GM23338 (cell line): ENCODE measurements at places on chromosomes 2 and 18. TPM values are rescaled to one million over a fixed set of nuclear protein-coding genes. Genes with fewer than 3 reads are reported as not detected.

The FOXD4L1 gene
- total RNA-seq: not detected in 2 replicates

DNA sequence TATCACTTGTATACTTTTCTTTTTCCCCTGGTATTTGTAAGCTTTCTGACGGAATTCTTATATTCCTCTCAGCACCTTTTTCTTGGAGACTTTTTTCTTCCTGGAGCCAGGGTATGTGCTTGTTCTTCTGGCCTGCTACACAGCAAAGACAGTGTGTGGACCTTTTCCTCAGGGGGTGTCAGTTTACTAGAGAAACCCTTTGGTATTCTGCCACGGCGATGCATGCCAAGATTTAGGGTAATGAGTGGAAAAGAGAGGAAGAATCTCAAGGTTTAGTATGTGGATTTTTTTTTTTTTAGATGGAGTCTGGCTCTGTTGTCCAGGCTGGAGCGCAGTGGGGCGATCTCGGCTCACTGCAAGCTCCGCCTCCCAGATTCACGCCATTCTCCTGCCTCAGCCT is 152.2 kb downstream of the PHLPP1 start:
- no peaks in the 10 kb centered on the region; the same call in none of the 2 replicates for H3K36me3 ChIP-seq
- H3K4me3 ChIP-seq: no peak overlapping the region
- no peaks in the 10 kb centered on the region for H3K4me1 ChIP-seq
- DNase-seq: no peak
- H3K27ac ChIP-seq: no peak overlapping the region

The SEC11C gene
- total RNA-seq: 31.7 and 44.3 TPM in 2 replicates

GRCh38 chr2:24930768-24931167 is 10.7 kb upstream of the ADCY3 start:
- no peak overlapping the region; the same call in 1 of the 2 replicates for H3K27ac ChIP-seq
- DNase-seq: peak; percentile 21
- peaks cover 16% of the 10 kb centered on the region for H3K4me1 ChIP-seq
- no peaks in the 10 kb centered on the region for H3K36me3 ChIP-seq
- no peaks in the 10 kb centered on the region for H3K27me3 ChIP-seq

- H3K27ac ChIP-seq: no peak overlapping the region
- no peaks in the 10 kb centered on the region for H3K27me3 ChIP-seq
- H3K4me3 ChIP-seq: no peak overlapping the region
- 0 out of 2 replicates have a peak, but pooled peaks cover 3% of the 10 kb centered on the region for H3K4me1 ChIP-seq
- H3K36me3 ChIP-seq: no peaks in the 10 kb centered on the region
These were observed 82.8 kb upstream of the SEC11C start for GRCh38 chr18:59056706-59057492.

DNA sequence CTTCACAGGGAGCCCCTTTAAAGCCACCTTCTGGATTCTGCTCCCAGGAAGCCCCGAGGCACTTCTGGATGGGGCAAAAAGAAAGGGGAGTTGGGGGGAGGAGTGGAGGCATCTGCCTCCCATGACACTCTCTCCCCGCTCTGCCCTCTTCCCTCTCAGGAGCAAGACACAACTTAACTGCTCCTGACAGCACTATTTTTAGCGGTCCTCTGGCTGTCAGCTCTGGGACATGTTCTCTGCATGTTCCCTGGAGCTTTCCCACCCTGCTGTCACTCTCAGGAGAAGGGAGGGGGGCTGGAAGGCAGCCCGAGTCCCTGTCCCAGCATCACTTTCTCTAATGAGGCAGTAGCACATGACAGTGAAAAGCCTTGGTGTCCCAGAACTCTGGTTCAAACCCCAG is 32.3 kb downstream of the PLB1 start:
- H3K27me3 ChIP-seq: no peaks in the 10 kb centered on the region
- no peak for DNase-seq
- no peaks in the 10 kb centered on the region for H3K4me1 ChIP-seq
- H3K27ac ChIP-seq: no peak overlapping the region
- H3K4me3 ChIP-seq: no peak overlapping the region
- no peaks in the 10 kb centered on the region for H3K36me3 ChIP-seq

The KLHL41 gene
- total RNA-seq: not detected in 2 replicates

The USP34 gene
- 115 and 157 TPM in 2 replicates for total RNA-seq

- no peaks in the 10 kb centered on the region for H3K27me3 ChIP-seq
- DNase-seq: no peak
- H3K36me3 ChIP-seq: no peaks in the 10 kb centered on the region
- no peaks in the 10 kb centered on the region for H3K4me1 ChIP-seq
- no peak overlapping the region for H3K27ac ChIP-seq
- H3K4me3 ChIP-seq: no peak overlapping the region
These were observed 329.8 kb upstream of the MYT1L start for GRCh38 chr2:2660789-2661355.

DNA sequence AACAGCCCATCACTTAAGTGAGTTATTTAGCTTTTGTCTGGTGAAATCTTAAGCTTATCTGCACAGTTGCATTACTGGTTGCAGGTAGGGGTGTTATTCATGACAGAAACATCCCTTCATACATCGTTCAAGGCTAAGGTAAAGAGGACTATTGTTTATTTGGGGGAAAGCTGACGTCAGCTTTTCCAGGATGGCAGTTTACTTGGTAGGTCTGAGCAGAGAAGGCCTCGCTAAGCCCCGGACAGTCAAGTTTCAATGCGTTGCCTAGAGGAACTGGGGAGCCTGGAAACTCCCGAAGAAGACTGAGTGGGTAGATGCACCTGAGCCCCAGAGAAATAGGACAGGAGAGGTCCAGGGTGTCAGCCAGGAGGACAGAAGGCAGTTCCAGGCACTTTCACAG is 2.2 kb downstream of the RNU4ATAC start:
- H3K36me3 ChIP-seq: no peaks in the 10 kb centered on the region
- peaks cover 26% of the 10 kb centered on the region for H3K4me1 ChIP-seq
- H3K27ac ChIP-seq: no peak overlapping the region
- no peaks in the 10 kb centered on the region for H3K27me3 ChIP-seq
- no peak for DNase-seq

DNA sequence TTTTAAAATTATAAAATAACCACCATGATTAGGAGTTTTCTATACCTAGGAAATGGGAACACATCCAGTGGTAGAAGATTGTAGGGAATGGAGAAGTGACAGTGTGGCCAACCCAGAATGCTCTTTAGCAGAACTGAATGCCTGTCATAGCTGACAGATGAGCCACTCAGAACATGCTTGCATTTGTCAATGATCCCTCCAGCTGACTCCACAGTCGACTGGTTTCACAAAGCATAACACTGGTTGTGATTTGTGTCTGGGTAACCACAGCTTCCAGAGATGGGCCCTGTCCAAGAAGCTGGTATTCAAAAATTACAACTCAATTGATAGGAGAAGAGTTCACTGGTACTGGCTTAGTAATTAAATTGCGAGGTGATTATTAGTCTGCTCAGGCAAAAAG is 9.0 kb upstream of the CTIF start:
- DNase-seq: no peak
- H3K36me3 ChIP-seq: no peaks in the 10 kb centered on the region

The DYNAP gene
- 0.28 and 1.0 TPM in 2 replicates for total RNA-seq

GRCh38 chr2:98188351-98189046 is 101.5 kb downstream of the VWA3B start:
- H3K36me3 ChIP-seq: no peaks in the 10 kb centered on the region
- no peaks in the 10 kb centered on the region for H3K27me3 ChIP-seq
- H3K4me1 ChIP-seq: peaks cover 15% of the 10 kb centered on the region
- H3K4me3 ChIP-seq: no peak overlapping the region
- H3K27ac ChIP-seq: no peak overlapping the region

The GALNT14 gene
- 7.7 and 10.4 TPM in 2 replicates for total RNA-seq

- H3K4me1 ChIP-seq: peaks cover 14% of the 10 kb centered on the region; the same call in 1 of the 2 replicates
- DNase-seq: no peak
- H3K4me3 ChIP-seq: no peak overlapping the region
- no peaks in the 10 kb centered on the region for H3K27me3 ChIP-seq
- H3K27ac ChIP-seq: no peak overlapping the region
These were observed 38.7 kb downstream of the SDC1 start for GRCh38 chr2:20186078-20186854.

- 0 out of 2 replicates have a peak, but pooled peaks cover 3% of the 10 kb centered on the region for H3K4me1 ChIP-seq
- no peak overlapping the region for H3K27ac ChIP-seq
- DNase-seq: peak; percentile 41
- H3K36me3 ChIP-seq: no peaks in the 10 kb centered on the region
These were observed 161.4 kb upstream of the ACVR2A start for GRCh38 chr2:147683380-147683779.

- DNase-seq: peak; percentile 78
- no peaks in the 10 kb centered on the region for H3K36me3 ChIP-seq
- H3K27ac ChIP-seq: no peak overlapping the region
- H3K27me3 ChIP-seq: no peaks in the 10 kb centered on the region
- H3K4me3 ChIP-seq: no peak overlapping the region
These were observed 155.0 kb downstream of the ARHGAP15 start for GRCh38 chr2:143284087-143284675.

DNA sequence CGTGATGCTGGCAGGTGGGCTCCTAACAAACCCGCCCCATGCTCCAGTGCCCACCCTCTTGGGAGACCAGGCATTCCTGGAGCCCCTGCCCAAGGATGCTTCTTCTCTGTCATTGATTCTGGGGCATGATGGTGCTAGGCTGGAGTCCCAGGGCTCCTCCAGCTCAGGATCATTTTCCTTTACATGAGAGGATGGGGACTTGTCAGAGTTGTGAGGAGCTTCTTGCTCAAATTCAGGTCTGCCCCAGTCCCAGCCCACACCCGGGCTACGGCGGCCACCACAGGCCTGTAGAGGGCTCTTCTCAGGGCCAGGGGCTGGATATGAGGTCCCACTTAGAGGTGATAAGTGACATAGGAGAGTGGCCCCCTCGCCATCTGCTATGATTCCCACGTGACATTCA is 141.1 kb upstream of the COPS8 start:
- H3K36me3 ChIP-seq: no peaks in the 10 kb centered on the region
- no peaks in the 10 kb centered on the region for H3K27me3 ChIP-seq
- H3K4me3 ChIP-seq: no peak overlapping the region
- no peaks in the 10 kb centered on the region; the same call in 1 of the 2 replicates for H3K4me1 ChIP-seq

DNA sequence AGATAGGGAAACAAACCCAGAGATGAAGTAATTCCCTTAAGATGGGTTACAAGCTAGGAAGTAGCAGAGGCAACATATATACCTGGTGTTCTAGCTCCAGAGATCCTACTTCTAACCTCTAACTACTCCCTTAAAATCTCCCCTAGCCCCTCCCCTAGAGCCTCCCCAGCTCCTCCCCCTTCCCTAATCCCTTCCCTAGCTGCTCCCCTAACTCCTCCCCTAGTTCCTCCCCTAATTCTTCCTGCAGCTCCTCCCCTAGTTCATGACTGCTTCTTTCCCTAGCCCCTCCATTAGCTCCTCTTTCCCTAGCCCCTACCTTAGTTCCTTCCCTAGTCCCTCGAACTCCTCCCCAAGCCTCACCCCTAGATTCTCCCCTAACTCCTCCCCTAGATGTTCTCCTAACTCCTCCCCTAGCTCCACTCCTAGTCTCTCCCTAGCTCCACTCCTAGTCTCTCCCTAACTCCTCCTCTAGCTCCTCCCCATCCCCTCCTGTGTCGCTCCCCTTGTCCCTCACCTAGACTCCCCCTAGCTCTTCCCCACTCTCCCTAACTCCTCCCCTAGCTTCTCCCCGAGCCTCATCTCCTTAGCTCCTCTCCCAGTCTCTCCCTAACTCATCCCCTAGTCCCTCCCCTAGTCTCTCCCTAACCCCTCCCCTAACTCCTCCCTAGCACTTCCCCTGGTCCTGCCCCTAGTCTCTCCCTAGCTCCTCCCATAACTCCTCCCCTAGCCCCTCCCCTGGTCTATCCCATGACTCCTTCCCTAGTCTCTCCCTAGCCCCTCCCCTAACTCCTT is 108.9 kb downstream of the CD226 start:
- H3K4me3 ChIP-seq: no peak overlapping the region
- H3K36me3 ChIP-seq: no peaks in the 10 kb centered on the region
- no peak overlapping the region for H3K27ac ChIP-seq
- peak; percentile 81 for DNase-seq

The TTC27 gene
- total RNA-seq: 26.4 and 41.3 TPM in 2 replicates

The ALPP gene
- 0.28 and 0.31 TPM in 2 replicates for total RNA-seq
